T-helper 9 cell (primary cell): ENCODE measurements at places on chromosomes 6 and 20.

DNA sequence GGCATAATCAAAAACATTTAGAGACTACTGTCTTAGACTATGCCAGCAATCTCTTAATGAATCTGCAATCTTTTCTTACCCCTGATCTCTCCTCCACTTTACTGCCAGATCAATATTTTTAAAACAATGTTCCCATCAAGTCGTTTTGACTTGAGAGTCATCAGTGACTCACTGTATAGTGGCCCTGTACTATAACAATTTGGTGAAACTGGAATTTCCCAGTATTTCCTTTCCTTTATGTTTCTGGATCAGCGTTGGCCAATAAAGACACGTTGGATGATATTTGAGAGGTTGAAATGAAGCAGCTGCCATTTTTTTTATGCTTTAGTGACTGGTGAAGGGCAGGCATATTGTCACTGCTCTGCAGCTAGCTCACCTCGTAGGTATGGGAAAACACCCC, 10.1 kb upstream of the SMIM13 start:
- no peak for DNase-seq

DNA sequence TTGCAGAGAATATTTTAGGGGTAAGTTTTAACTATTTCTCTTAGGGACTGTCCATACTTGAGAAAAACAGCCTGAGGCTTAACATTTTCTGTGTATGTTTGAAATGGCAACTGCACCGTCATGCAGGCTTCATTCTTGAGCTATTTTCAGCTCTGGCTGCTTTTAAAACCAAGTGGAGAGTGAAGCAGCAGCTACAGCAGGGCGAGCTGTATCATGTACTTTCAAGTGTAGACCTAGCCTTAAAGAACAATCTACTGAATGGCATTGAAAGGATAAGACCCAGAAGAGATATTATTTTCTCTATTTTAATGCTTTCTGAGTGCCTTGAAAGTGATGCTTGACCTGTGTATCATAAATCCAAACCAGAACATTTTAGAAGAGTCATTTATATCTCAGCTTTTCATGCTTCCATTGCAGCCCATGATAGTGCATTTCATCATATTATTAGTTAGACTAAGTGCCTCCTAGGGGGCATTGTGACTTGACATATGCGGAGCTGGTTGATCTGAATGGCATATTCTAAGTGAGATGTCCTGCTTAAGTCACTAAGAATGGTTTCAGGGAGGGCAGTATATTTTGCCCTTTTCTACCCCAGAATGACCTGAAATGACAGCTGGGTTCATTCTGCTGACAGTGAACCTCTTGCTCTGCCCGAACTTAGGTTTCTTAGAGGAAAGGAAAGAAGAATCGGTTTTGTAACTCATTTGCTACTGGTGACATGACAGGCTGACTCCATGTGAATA, 85.3 kb downstream of the NKAIN2 start:
- no peak for DNase-seq

DNA sequence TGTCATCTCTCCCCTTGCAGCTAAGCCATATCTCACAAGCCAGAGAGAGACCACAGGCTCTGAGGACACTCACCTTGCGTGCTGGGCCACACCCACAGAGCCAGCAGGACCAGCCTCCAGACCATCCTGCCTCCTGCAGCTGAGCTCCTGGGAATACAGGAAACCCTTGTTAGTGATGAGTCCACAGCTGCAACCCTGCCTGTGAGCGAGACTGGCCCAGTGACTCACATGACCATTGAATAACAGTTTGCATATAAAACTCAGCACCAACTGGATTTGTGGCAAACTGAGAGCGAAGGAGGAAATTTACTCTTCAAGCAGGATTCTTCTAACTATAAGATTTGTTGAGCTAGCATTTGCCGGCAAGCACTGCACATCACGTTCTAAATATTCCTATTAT, 3.0 kb downstream of the THBS2 start:
- DNase-seq, result no peak

DNA sequence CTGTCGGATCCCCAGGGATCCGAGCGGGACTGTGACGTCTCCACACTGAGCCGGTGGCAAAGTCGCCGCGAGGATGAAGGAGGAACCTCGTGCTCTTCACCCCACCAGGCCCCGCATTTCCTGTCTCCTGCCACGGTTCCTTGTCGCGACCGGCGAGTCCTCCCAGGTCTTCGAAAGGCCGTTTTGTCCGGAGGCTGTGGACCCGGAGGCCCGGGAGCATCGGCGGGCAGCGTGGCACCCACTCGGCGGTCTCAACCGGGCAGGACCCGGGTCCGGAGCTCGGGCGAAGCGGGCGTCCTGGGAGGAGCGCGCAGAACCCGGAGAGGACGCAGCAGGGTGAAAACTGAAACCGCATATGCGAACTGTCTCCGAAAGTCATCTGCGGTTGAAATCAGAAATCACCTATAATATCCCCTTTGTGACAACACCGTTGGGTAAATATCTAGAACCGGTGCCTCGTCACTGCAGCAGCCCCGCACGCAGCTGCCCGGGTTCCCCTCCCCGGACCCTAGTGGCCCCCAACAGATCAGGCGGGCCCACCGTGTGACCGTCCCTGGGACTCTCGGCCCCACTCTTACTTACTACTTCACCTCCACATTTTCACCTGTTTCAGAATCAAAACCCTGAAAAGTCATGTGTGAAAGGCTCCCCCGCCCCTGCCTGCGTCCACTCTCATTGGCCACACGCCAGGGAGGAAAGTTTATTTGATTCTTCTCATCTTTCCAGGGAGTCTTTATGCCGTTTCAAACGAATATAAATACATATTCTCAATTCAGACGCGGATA, 3.1 kb upstream of the ULBP2 start:
- peak; percentile 41 for DNase-seq

GRCh38 chr6:79152269-79152737, 74.2 kb upstream of the PHIP start:
- DNase-seq, result no peak
